NB4 (cell line): ENCODE measurements at places on chromosomes 7 and 10.
A peak's percentile ranks its signal among the peaks of the same experiment; 100 is the strongest.

DNA sequence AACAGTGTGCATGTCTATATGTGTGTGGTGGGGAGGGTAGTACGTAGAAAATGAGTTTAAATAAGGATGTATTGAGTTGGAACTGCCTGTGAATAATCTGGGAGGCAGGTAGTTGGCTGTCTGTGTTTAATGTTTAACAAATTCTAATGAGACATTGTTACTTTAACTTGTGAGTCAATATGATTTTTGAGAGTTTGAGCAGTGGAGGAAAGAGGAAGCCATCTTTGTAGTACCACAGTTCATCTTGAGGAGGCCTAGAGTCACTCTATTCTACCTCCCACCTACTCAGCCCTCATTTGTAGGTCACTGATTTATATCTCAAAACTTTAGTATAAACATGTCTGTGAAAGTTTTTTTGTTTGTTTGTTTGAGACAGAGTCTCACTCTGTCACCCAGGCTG lies 129.9 kb upstream of the ITGB1 start:
- no peak for DNase-seq

DNA sequence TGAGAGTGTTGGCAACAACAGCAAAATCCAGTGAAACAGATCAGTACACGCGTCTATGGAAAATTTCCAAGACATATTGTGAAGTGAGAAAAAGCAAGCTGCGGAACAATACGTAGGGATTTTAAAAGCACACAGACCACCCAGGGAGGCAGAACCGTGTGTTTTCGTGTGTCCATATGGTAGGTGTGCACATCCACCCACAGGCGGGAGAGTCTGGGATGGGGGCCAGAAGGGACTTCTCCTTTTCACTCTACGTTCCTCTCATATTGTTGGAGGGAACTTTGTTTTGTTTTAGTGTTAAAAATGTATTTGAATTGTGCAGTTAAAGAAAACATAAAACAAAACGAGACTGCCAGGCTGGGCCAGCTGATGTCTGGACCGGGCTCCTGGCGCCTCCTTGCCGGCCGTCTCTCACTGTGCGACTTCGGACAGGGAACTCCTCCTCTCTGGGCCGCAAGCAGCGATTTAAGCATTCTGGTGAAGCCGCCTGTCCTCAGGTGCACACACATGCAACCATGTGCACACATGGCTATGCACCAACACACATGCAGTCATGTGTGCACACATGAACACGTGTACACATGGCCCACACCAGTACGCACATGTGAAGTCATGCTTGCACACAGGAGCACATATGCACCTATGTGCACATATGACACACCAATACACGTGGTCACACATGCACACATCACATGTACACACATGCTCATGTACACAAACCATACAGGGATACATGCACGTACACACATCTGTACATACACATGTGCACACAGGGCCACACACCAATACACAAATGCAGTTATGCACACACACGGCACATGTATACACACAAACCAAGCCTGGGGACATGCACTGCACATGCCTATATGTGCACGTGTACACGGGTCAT lies 141.1 kb downstream of the ELFN1 start:
- peak; percentile 48 for DNase-seq

GRCh38 chr10:15814565-15814964 lies 45.7 kb downstream of the MINDY3 start:
- DNase-seq = no peak

GRCh38 chr7:24059775-24060174 lies 224.2 kb upstream of the NPY start:
- DNase-seq = no peak

DNA sequence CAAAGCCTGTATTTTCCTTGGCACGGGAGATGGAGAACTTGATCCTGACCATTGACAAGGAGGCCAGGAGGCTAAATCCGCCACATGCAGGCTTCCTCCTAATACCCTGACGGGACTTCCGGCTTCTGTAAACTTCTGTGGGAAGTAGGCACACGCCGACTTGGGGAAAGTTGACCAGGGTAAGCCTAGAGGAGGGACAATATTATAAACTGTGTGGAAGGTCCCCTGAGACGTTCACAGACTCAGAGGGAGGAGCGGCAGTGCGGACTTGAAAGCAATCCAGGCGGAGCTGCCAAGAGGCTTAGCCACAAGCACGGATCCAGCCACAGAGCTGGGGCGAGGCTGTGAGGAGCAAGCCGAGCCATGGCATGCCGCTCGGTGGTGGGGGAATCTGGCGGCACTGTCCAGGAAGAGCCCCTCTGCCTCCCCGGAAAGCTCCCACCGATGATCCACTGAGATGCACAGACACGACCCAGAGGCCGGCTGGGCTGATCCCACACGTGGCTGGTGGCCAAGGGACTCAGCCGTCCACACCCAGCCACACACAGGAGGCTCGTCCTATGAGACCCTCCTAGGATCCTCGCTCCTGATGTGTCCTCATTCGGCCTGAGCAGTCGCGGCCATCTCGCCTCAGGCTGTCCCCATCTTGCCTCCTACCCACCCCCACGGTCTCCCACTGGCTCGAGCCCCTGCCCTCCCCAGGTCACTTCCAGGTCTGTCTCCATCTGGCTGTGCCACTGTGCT lies 40.0 kb upstream of the INSIG1 start:
- DNase-seq = no peak

DNA sequence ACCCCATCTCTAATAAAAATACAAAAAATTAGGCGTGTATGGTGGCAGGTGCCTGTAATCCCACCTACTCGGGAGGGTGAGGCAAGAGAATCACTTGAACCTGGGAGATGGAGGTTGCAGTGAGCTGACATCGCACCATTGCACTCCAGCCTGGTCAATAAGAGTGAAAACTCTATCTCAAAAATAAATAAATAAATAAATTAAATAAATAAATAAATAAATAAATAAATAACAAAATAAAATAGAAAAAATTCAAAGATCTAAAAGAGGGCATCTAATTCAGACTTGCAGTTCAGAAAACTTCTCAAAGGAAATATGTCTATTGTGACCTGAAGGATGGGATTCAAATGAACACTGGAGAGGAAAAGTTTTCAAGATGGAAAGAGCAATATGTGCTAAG lies 1085.1 kb downstream of the SORCS3 start:
- no peak for DNase-seq

DNA sequence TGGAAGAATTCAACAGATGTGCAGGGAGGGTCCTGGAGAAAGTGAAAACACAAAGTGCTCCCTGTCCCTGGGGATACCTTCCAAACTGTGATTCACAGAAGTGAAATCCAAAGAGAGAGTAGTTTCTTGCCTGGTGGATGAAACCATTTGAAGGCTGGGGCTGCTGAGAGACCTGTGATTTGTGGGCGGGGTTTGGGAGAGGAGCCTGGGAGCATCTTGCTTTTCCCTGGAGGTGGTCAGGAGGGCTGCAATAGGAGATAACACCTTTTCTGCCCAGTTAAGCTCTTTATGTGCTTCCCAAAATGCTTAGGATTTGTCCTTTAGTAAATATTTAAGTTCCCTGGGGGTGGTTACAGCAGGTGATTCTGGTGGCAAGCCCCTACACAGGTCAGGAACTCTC lies 105.3 kb upstream of the TPK1 start:
- DNase-seq = no peak

- peak; percentile 45 for DNase-seq
Observed at GRCh38 chr7:158428837-158429753, 158.5 kb downstream of the PTPRN2 start.

GRCh38 chr10:81570878-81571794 lies 303.9 kb upstream of the NRG3 start:
- no peak for DNase-seq

DNA sequence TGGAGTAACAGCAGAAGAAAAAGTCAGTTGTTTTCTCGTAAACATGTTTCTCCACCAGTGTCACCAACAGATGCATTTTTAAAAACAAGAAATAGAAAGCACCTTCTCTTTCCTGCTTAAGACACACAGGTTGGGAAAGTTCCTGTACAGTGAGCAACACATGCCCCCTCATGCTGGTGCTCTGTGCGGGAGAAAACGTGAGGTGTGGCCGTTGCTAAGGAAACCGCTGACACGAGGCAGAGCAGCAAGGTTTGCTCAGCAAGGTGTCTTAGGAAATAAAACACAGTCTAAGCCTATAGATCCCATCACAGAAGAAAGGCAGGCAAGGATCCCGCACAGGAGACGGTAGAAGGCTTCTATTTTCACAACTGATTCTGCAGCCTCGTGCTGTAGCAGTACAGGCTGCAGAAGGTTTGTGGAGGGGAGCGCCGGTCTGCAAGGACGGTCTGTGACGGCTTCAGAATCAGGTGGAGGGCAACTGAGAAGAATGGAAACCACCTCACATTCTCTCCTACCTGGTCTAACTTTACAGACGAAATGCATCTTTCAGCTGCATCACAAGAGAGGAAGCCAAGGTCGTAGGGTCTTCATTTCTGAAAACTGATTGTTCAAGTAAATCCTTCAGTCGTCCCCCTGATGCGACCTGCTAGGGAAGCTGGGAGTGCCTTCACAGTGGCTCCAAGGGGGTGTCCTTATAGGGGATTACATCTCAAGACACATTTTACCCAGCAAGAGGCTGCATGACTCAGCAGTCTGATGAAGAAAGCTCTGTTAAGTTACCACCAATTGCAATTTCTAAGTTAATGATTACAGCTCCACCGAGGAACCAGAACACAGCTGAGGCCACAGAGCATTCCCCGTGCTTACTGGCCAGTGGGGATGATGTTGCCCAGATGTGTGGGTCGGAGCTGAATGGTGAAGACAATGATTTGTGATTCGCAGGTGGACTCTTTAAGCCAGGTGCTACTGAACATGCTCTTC lies 150.7 kb upstream of the KLF14 start:
- no peak for DNase-seq
